ENCODE measurements at places on chromosomes 3 and 15. TPM values are rescaled to one million over a fixed set of nuclear protein-coding genes. Genes with fewer than 3 reads are reported as not detected.

The USP13 gene
- total RNA-seq = 4.1 TPM

The LMAN1L gene
- total RNA-seq = not detected

The GUCA1C gene
- total RNA-seq = not detected

The PRTG gene
- total RNA-seq = 2.4 TPM

The MST1R gene
- 0.14 TPM for total RNA-seq

The SLC28A1 gene
- not detected for total RNA-seq

The THUMPD3 gene
- total RNA-seq = 64.0 TPM

The FEZF2 gene
- total RNA-seq = not detected

The DCUN1D1 gene
- 37.8 TPM for total RNA-seq

The THRB gene
- 1.4 TPM for total RNA-seq

The ESYT3 gene
- total RNA-seq = 0.28 TPM

The DYNLT2B gene
- 8.7 TPM for total RNA-seq

The ACTRT3 gene
- total RNA-seq = 3.7 TPM

The TRPM1 gene
- not detected for total RNA-seq

The CYP8B1 gene
- not detected for total RNA-seq

The FHIT gene
- 1.1 TPM for total RNA-seq

The TMCO5A gene
- not detected for total RNA-seq

The PARP15 gene
- total RNA-seq = 0.14 TPM

The CDCP1 gene
- total RNA-seq = 5.6 TPM

The LMLN gene
- total RNA-seq = 6.5 TPM

The C3orf49 gene
- not detected for total RNA-seq

The NEIL1 gene
- total RNA-seq = 5.1 TPM

The STARD5 gene
- total RNA-seq = 11.8 TPM

The TRH gene
- total RNA-seq = not detected

The SH2D7 gene
- total RNA-seq = not detected

The SLC6A20 gene
- not detected for total RNA-seq

The UACA gene
- total RNA-seq = 87.3 TPM

The CADPS gene
- total RNA-seq = 26.5 TPM

The SUCLG2 gene
- 74.5 TPM for total RNA-seq

The TGFBR2 gene
- 179 TPM for total RNA-seq

The HYAL1 gene
- 1.6 TPM for total RNA-seq

The PRR23C gene
- total RNA-seq = not detected

The DMXL2 gene
- 25.7 TPM for total RNA-seq

The CLEC3B gene
- total RNA-seq = 2.0 TPM

The IGF2BP2 gene
- total RNA-seq = 28.8 TPM

The PRICKLE2 gene
- 59.9 TPM for total RNA-seq

The AMIGO3 gene
- total RNA-seq = not detected

The EPHB3 gene
- total RNA-seq = 7.0 TPM

The RLBP1 gene
- not detected for total RNA-seq

The ROPN1 gene
- total RNA-seq = not detected

The ALG1L2 gene
- total RNA-seq = not detected

The CD80 gene
- total RNA-seq = not detected

The SLC9C1 gene
- 0.14 TPM for total RNA-seq

The BFSP2 gene
- not detected for total RNA-seq

The GOLGA6L22 gene
- not detected for total RNA-seq

The EXD1 gene
- total RNA-seq = not detected

The HIGD2B gene
- total RNA-seq = not detected

The EXOSC7 gene
- 67.3 TPM for total RNA-seq

The STAC gene
- total RNA-seq = 3.8 TPM

All from smooth muscle cell of bladder (primary cell).